ENCODE measurements at places on chromosomes 2 and 18. TPM values are rescaled to one million over a fixed set of nuclear protein-coding genes. Genes with fewer than 3 reads are reported as not detected.

The MALL gene
- 5.4 TPM for total RNA-seq

The TIMM21 gene
- total RNA-seq: 22.8 TPM

The MYO1B gene
- 74.6 TPM for total RNA-seq

The C2orf80 gene
- total RNA-seq: not detected

The AMER3 gene
- not detected for total RNA-seq

The WBP1 gene
- 113 TPM for total RNA-seq

The PCARE gene
- total RNA-seq: 0.22 TPM

DNA sequence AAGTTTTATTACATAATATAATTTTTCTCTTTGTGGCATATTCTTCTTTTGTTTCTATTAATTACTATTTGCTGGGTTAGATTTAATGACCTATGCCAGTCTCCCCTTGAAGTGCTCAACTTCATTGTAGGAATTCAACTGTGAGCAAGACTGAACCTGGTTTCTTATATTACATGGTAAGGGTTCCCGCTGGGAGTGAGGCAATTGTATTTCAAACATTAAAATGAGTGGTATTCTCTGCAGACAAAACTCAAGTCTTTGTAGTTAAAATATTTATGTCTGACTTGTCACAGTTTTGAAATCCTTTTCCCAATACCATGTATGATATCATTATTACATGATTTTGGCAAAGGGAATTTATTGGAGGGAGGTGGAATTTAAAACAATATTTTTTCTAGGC lies 278.7 kb downstream of the GULP1 start:
- H3K4me3 ChIP-seq: no peak overlapping the region
- no peaks in the 10 kb centered on the region for H3K27me3 ChIP-seq
- peaks cover 7% of the 10 kb centered on the region for H3K4me1 ChIP-seq

DNA sequence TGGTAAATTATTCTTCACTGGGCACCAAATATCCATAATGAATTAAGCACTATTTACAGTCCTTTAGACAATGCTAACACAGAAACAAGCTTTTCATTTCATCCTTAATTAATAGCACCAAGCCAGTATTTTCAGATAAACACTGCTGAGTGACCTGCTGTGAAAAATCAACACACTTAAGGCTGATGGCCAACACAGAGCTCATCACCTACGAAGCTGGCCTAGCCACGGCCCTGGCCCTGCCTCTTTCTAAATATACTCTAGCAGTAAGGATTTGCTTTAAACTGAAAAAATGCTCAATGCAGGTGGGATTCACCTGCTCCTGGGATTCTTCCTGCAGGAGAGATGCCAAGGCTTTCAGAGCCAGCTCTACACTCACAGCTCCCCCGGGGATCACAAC lies 18.4 kb downstream of the CYB5A start:
- no peaks in the 10 kb centered on the region for H3K27me3 ChIP-seq
- H3K36me3 ChIP-seq: no peaks in the 10 kb centered on the region
- no peak for DNase-seq
- no peak overlapping the region for H3K27ac ChIP-seq
- peaks cover 20% of the 10 kb centered on the region for H3K4me1 ChIP-seq

- DNase-seq: no peak
- no peaks in the 10 kb centered on the region for H3K36me3 ChIP-seq
- H3K27ac ChIP-seq: no peak overlapping the region
- peaks cover 2% of the 10 kb centered on the region for H3K27me3 ChIP-seq
- no peaks in the 10 kb centered on the region for H3K4me1 ChIP-seq
- no peak overlapping the region for H3K4me3 ChIP-seq
These were observed 62.0 kb downstream of the GPR39 start for GRCh38 chr2:132478461-132479105.

DNA sequence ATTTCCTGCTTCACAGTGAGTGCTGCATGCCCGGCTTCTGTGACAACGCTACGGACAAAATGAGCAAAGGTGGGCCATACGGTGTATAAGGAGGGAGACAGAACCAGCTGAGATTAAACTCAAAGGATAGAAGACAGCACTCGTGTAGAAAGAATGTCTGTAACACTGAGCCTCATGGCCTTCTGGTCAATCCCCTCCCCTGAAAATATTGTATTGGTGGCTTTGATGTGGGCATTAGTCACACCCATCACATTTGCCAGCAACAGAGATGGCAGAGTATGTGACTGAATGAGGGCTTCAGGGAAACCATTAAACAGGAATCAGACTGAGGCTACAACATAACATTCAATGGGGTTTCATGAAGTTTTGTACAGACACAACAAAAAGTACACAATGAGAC lies 287.8 kb upstream of the CCDC68 start:
- H3K36me3 ChIP-seq: peaks cover 23% of the 10 kb centered on the region
- peak overlapping the region; percentile 47 for H3K27ac ChIP-seq
- no peak overlapping the region for H3K4me3 ChIP-seq
- DNase-seq: no peak
- H3K4me1 ChIP-seq: peaks cover 51% of the 10 kb centered on the region

- no peaks in the 10 kb centered on the region for H3K36me3 ChIP-seq
- no peak for DNase-seq
- no peak overlapping the region for H3K4me3 ChIP-seq
- H3K27ac ChIP-seq: no peak overlapping the region
- peaks cover 29% of the 10 kb centered on the region for H3K27me3 ChIP-seq
These were observed 25.9 kb downstream of the GKN2 start for GRCh38 chr2:68926796-68927195.

- H3K36me3 ChIP-seq: no peaks in the 10 kb centered on the region
- peak; percentile 84 for DNase-seq
- H3K27ac ChIP-seq: peak overlapping the region; percentile 83
- H3K4me1 ChIP-seq: peaks cover 41% of the 10 kb centered on the region
- peak overlapping the region; percentile 67 for H3K4me3 ChIP-seq
- peaks cover 8% of the 10 kb centered on the region for H3K27me3 ChIP-seq
These were observed 230.9 kb upstream of the SMAD2 start for GRCh38 chr18:48161191-48161910.

DNA sequence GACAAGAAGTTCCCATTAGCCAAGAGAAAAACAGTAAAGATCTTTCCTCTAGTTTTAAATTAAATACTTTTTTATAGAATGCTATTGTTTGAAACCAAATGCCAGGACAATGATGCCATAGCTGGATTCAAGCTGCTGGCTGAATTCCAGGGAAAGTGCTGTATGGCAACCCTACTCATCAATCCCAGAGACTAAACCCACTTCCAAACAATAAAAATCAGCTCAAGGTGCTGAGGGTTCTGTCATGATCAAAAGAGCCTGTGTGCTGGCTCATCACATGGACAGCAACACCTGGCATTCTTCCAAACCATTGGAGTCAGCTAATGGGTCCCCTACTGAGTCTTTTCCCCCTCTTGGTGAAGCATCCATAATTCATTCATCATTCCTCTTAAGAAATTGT lies 53.7 kb upstream of the PARD3B start:
- no peaks in the 10 kb centered on the region for H3K27me3 ChIP-seq
- no peak overlapping the region for H3K27ac ChIP-seq
- H3K4me1 ChIP-seq: peaks cover 2% of the 10 kb centered on the region
- DNase-seq: no peak
- no peak overlapping the region for H3K4me3 ChIP-seq

DNA sequence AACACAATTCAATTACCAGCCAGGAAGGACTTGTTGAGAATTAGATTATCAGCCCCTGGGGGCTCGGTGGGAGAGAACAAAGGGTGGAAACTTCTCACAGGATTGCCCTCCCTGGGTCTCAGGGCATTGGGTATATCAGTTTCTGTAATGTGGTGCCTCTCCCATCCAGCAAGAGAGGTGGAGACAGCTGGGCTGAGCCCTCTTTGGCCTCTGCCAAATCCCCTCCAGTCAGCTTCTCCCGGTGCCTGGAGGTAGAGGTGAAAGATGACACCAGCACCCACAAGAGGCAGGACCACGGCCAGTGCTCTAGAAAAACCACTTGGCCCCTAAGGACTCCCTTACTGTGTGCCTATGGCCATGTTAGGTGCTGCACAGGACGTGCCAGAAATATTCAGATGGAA lies 179.7 kb downstream of the HAUS1 start:
- no peaks in the 10 kb centered on the region for H3K36me3 ChIP-seq
- H3K27ac ChIP-seq: no peak overlapping the region
- H3K4me3 ChIP-seq: no peak overlapping the region
- DNase-seq: no peak
- H3K27me3 ChIP-seq: peaks cover 3% of the 10 kb centered on the region
- H3K4me1 ChIP-seq: peaks cover under 1% of the 10 kb centered on the region

- H3K36me3 ChIP-seq: no peaks in the 10 kb centered on the region
- no peak overlapping the region for H3K4me3 ChIP-seq
- H3K4me1 ChIP-seq: peaks cover 5% of the 10 kb centered on the region
- H3K27me3 ChIP-seq: peaks cover 2% of the 10 kb centered on the region
These were observed 7.5 kb upstream of the YPEL5 start for GRCh38 chr2:30139131-30139870.

DNA sequence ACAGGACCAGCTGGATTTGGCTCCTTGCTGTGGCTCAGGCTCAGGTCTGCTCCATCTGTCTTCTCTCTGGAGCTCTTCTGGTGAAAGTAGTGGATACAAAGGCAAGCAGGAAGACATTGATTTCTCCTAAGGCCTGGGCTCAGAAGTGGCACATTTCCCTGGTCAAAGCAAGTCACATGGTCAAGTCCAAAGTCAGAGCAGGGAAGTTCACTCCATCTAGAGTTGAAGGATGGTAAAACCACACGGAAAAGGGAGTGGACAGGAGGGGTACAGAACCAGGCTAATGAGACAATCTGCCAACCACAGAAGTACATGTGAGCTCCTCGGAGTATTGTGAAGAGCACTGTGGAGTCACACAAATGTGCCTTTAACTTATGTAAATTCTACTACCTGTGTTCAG lies 66.1 kb downstream of the MARCO start:
- peaks cover 64% of the 10 kb centered on the region for H3K27me3 ChIP-seq
- DNase-seq: no peak
- H3K36me3 ChIP-seq: no peaks in the 10 kb centered on the region
- no peaks in the 10 kb centered on the region for H3K4me1 ChIP-seq

- H3K27me3 ChIP-seq: peaks cover 20% of the 10 kb centered on the region
- H3K4me1 ChIP-seq: peaks cover 34% of the 10 kb centered on the region
- H3K36me3 ChIP-seq: no peaks in the 10 kb centered on the region
- DNase-seq: peak; percentile 75
- peak within 1 kb of the TSS; percentile 62 for H3K27ac ChIP-seq
These were observed at the start of gene TBC1D8 for GRCh38 chr2:101151146-101151858. TBC1D8 (minus strand) TSS chr2:101151382; CDS start chr2:101151253, 129 bp downstream.

- H3K27ac ChIP-seq: no peak overlapping the region
- no peak overlapping the region for H3K4me3 ChIP-seq
- H3K4me1 ChIP-seq: peaks cover 12% of the 10 kb centered on the region
These were observed 290.5 kb downstream of the GULP1 start for GRCh38 chr2:188582211-188582610.

DNA sequence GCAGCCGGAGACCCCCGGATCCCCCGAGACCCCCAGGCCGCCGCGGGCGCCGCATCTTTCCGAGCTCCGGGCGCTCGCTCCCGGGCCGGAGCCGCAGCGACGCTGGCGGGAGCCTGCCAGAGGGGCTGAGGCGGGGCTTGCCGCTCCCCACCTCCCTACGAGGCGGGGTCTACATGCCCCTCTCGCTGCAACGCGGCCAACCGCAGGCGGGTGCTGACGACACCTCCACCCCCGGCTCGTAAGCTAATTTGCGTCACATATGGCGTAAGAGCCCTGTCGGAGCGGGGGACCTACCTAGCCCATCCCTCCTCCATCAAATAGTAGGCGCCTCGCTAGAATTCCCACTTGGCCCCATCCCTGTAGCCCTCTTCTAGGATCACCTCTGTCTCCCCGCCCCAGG lies at the start of gene PTPRN:
PTPRN (minus strand) TSS at position 124 of the 400 bp plus-strand sequence; CDS start at position 55, 69 bp downstream.
- no peak within 1 kb of the TSS for H3K27ac ChIP-seq
- H3K27me3 ChIP-seq: peaks cover 80% of the 10 kb centered on the region
- H3K4me3 ChIP-seq: peak within 1 kb of the TSS; percentile 13
- DNase-seq: no peak
- H3K36me3 ChIP-seq: no peaks in the 10 kb centered on the region

DNA sequence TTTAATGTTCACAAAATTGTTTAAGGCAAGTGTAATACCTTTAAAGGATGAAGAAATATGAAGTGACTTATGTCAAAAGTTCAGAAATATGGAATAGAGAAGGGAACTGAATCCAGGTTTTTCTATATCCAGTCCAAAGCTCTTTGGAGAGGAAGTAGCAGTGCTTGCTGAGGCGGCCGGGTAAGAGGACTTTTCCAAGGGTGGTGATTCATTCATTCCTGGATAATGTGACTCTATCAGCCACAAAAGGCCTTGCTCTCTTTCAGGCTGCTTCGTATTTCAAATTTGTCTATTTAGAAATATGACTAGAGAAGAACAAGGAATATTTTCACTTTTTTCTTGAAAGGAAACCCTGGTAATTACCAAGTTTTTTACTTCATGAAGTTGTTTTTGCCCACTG lies 830.1 kb upstream of the ZEB2 start:
- DNase-seq: no peak
- no peak overlapping the region for H3K27ac ChIP-seq
- peaks cover 13% of the 10 kb centered on the region for H3K27me3 ChIP-seq
- H3K36me3 ChIP-seq: no peaks in the 10 kb centered on the region
- H3K4me1 ChIP-seq: peaks cover 12% of the 10 kb centered on the region
- H3K4me3 ChIP-seq: no peak overlapping the region

GRCh38 chr2:16365366-16365765 lies 300.3 kb downstream of the CYRIA start:
- H3K36me3 ChIP-seq: no peaks in the 10 kb centered on the region
- no peak overlapping the region for H3K4me3 ChIP-seq
- H3K27me3 ChIP-seq: no peaks in the 10 kb centered on the region
- no peak overlapping the region for H3K27ac ChIP-seq

GRCh38 chr2:229952256-229952835 lies 30.0 kb downstream of the FBXO36 start:
- H3K4me1 ChIP-seq: no peaks in the 10 kb centered on the region
- no peaks in the 10 kb centered on the region for H3K36me3 ChIP-seq
- H3K4me3 ChIP-seq: no peak overlapping the region
- DNase-seq: no peak
- H3K27ac ChIP-seq: no peak overlapping the region

- H3K4me3 ChIP-seq: no peak overlapping the region
- no peak overlapping the region for H3K27ac ChIP-seq
- H3K4me1 ChIP-seq: peaks cover 27% of the 10 kb centered on the region
- H3K36me3 ChIP-seq: no peaks in the 10 kb centered on the region
- no peaks in the 10 kb centered on the region for H3K27me3 ChIP-seq
- DNase-seq: no peak
These were observed 1102.1 kb upstream of the KLHL29 start for GRCh38 chr2:22282916-22283315.

DNA sequence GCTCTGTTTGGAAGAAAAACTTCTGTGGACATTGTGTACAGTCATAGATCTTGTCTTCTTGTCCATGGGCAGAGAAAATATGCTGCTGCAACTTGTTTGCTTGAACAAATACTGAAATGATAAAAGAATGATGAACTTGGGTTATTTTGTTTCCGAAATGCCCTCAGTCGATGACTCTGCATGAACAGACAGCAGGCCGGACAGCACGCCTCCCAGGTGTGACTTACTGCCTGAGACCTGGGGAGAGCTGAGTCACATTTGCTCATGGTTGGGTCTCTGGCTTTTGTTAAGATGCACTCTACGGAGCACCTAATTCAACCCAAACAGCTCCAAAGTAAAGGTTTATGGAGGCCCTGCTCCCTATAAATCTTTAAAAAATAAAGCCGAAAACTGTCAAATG lies 262.5 kb downstream of the ZNF521 start:
- DNase-seq: no peak
- H3K27me3 ChIP-seq: no peaks in the 10 kb centered on the region
- H3K4me1 ChIP-seq: peaks cover 24% of the 10 kb centered on the region
- H3K4me3 ChIP-seq: no peak overlapping the region

- DNase-seq: no peak
- H3K27ac ChIP-seq: no peak overlapping the region
- peaks cover 57% of the 10 kb centered on the region for H3K27me3 ChIP-seq
- peaks cover 15% of the 10 kb centered on the region for H3K4me1 ChIP-seq
- no peak overlapping the region for H3K4me3 ChIP-seq
- H3K36me3 ChIP-seq: no peaks in the 10 kb centered on the region
These were observed 128.3 kb downstream of the AFF3 start for GRCh38 chr2:100013892-100014677.

All from mesothelial cell of epicardium (in vitro differentiated cells).